ENCODE measurements at places on chromosomes 5 and 9.

DNA sequence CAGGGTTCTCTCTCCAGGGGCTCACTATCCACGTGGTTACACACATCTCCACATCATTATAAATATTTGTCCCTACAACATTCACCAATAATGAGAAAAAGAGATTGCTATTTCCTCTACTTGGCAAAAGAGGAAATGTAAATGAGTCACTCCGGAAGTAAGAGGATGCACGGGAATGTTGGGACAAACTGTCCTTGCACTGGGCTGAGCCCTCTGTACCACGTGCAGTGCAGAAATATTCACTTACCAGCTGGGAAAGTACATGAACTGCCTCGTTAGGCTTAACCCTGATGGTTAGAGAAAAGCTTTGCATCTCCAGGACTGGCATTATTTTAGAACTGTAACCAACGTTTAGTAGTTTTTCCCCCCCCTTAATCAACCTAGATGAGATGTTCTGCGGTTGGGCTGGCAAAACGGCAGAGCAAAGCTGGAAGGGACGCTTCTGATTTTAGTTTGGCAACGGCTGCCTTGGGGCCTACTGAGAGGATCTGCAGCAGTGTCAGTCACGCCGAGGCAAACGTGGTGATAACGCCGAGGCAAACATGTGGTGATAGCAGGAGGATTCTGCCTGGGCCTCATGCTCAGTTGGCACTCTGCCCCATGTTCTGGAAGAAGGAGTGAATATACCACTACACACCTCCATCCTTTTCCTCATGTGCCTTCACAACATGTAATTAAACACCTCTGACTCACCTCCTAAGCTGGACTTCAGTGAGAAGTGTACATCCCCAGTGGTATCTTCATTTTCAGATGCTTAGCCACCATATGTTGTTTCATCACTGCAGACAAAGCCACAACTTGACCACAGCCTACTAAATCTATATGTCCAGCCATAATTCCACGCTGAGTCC, 661.4 kb upstream of the KLF4 start:
- no peak for DNase-seq

DNA sequence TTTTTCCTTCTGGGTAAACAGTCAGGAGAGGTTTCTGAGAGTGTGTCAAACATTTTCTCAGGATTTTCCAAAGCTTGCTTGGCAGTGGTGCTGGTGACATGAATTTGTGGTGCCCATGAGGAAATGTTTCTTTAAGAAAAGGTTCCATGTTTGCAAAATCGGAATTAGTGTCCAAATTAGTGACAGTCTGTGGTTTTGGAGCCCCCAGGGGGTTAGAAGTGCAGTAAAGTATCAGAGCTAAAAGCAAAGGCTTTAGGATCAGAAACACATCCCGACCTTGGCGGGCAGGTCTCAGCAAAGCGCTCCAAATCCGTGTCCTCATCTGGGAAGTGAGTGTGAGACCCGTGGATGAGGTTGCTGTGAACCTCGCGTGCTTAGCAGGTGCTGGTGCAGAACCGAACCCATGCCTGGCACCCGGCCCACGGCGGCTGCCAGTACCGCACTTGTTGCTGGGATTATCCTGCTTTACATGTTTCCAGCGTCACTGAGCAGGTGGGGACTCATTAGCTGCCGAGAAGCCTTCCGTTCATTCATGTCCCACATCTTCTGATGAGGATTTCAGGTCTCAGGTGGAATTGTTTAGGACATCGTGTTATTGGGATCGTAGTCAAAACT, 70.8 kb upstream of the COL5A1 start:
- no peak for DNase-seq

DNA sequence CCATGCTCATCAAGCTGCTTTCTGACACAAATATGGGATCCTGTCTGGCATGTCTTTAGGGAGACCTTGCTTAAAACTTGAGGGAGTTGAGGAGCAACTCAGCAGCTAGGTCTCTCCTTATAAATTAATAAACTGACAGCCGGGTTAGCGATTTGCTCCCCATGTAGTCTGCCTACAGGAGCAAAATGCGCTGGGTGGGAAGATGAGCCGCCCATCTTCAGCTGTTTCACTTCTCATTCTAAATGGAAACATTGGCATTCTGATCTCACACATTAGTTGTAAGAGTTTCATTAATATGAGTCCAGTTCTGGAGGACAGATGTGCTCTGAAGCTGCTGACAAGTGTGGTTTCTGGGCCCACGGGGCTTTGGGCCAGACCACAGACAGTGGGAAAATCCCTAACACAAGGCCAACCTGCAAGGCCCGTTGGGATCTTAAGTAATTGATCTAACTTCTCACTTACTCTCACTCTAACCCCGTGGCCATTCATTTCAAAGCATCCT, 197.0 kb downstream of the MCTP1 start:
- no peak for DNase-seq

- no peak for DNase-seq
Observed at GRCh38 chr5:134203630-134204029, 22.2 kb downstream of the PPP2CA start.

GRCh38 chr5:154409230-154409840, 36.5 kb upstream of the SAP30L start:
- DNase-seq, result no peak

- no peak for DNase-seq
Observed at GRCh38 chr9:120791161-120791560, 2.1 kb downstream of the FBXW2 start.

DNA sequence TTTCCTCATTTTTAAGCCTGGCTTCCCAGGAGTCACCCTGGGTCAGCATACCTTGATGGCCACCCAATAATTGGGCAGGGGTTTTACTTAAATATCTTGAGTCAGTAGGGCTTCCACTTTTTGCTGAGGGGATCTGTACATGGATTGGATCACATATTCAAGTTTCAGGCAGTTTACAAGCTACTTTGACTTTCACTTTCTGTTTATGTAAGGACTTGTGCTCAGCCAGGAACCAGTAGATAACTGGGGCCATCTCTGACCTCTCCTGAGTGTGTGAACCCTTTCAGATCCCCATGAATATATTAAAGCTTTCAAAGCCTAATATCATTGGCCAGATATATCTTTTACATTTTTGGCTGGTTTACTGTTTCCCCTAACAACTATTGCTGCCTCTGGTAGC, 45.1 kb downstream of the SLCO6A1 start:
- no peak for DNase-seq

DNA sequence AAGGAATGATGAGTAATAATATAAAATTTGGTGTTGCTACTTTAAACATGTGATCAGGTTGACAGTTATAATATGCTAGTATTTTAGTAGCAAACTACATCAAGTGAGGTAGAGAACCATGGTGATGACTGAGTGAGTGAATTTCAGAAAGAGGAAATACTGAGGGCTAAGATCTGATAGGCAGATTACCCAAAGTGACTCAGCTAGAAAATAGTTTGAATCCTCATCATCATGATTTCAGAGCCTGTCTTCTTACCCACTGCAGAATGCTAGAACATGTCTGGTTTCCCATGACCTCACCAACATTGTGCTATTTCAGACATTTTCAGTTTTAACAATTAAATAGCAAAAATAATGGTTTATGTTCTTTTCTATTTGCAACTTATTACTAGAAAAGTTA, 602.1 kb downstream of the TAF11L14 start:
- DNase-seq, result no peak

DNA sequence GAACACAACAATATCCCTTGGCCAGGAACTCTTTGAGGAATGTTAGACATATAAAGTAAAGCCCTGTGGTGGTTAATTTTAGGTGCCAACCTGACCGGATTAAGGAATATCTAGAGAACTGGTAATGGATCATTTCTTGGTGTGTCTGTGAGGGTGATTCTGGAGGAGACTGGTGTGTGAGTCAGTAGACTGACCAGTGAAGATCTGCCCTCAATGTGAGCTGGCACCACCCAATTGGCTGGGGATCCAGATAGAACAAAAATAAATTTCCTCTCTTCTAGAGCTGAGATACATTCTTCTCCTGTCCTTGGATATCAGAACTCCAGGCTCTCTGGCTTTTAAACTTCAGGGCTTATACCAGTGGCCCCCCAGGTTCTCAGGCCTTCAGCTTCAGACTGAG, 56.2 kb upstream of the TNPO1 start:
- no peak for DNase-seq

DNA sequence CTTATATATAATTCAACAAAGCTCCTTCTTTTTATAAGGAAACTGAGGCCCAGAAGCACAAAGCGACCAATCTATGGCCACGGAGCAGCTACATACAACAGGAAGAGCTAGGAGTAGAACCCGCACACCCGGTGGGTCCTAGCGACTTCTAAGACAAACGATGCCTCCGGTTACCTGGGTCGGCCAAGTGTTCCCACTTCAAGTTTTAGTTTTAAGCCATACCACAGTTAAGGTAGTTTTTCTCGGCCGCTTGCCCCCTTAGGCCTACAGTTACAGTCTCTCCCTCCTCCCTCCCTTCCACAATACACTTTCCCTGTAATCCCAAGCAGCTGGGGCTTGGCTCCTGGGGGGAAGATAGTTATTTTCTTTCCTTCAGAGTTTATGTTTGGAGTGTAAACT, 533 bp downstream of the SREK1IP1 start:
- no peak for DNase-seq

- DNase-seq, result no peak
Observed at GRCh38 chr5:138369706-138370105, 17.2 kb downstream of the KDM3B start.

DNA sequence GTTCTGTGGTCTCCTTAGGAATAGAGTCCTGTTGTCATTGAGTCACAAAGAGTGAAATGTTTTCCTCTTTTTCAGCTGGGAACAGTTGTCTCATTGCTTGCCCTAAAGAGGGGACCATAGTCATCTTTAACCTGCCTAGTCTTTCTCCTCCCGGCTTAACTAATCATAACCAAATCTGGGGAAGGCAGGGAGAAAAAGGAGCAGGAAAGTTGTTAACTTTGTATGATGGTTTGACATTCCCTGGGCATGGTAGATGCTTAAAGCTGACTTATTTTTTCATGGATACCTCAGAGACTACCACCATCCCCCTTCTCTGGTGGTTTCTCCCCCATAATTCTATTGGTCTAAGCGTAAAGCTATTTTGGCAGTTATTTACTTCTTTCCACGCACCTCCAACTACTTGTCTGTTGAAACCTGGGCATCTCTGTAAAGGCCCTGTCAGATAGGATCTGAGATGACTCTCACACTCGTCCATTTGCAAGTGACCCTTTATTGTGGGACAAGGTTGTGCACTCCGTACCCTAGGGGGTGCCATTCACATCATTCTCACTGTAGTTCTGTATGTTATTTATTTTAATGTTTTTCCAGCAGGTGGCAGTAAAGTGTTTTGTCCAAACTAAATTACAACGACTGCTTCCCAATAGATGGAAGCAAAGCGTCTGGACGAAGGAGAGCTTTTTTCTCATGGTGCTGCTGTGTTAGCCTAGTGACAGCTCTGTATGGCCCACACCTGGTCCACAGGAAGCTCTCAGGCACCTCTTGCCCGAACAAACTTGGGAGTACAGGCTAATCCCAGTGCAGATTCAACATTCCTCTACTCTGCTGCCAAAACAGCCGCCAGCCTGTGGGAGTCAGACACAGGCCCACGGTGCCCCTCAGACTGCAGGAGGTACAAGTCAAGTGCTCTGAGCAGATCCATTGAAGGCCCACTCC, 3.0 kb upstream of the FAM13B start:
- DNase-seq, result peak; percentile 77

- DNase-seq, result no peak
Observed at GRCh38 chr5:160270704-160271103, 41.4 kb downstream of the FABP6 start.

DNA sequence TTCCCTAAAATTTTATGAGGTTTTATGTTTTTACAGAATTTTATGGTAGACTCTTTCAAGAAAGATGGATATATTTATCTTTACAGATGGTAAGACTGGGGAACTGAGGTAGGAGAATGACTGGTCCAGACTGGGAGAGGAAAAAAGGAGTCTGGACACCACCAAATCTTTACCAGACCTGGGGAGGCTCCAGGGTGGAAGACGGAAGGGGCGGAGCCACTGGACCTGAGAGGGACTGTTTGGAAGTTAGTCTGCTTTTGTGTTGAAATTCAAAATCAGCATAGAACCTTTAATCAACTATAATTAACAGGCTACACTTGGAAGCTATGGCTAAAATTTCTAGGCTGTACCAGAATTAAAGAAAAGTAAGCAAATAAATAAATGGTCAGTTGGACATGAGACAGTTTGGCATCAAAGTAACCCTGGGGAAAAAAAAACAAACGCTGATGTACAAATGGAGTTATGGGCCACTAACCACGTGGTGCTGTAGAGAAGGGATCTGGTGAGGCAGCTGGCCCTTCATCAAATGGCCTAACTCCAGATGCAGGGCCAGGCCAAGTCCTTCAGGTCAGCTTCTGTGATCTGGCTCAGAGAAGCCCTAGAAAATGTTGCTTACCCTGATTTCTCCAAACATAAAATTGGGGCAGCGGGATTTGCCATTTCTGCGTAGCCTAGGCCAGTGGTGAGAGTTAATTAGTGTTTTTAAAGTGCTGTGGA, 155.1 kb downstream of the ARSB start:
- DNase-seq, result no peak

- DNase-seq, result no peak
Observed at GRCh38 chr5:78574131-78574673, 74.4 kb downstream of the LHFPL2 start.
